Stimulated activated naive B cell treated with anti-CD40 and anti-IgM and Interleukin-4, amounts not matched to agents 10 μg/mL and 1 μg/mL and 100 μg/mL, for 72 hours (primary cell): ENCODE measurements at places on chromosomes 2 and 18.

GRCh38 chr18:80259610-80260009 is 12.3 kb upstream of the PARD6G start:
- no peak for DNase-seq

DNA sequence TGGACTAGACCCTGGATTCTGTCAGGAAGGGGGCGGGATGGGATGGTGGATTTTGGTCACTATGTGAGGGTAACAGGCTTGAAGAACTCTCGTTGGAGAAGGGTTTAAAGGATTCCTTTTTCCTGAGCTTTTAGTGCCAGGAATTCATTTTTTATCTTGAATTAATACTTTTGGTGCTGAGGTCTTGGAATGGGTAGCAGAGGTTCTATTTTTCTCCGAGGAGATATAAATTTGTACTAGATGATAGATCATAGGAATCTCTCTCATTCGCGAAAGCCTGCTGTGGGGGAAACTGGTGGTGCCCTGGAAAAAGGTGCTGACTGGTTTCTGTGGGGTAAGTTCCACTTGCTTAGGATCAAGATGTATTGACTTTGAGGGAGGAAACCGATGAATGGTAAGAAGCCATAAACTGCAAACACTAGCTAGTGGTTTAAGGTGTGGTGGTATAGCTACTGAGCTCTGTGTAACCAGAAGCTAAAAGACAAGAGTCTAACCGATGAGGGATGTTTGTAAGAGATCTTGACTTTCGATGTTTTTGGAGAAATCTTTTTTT is 706 bp downstream of the AGPS start:
- no peak for DNase-seq

DNA sequence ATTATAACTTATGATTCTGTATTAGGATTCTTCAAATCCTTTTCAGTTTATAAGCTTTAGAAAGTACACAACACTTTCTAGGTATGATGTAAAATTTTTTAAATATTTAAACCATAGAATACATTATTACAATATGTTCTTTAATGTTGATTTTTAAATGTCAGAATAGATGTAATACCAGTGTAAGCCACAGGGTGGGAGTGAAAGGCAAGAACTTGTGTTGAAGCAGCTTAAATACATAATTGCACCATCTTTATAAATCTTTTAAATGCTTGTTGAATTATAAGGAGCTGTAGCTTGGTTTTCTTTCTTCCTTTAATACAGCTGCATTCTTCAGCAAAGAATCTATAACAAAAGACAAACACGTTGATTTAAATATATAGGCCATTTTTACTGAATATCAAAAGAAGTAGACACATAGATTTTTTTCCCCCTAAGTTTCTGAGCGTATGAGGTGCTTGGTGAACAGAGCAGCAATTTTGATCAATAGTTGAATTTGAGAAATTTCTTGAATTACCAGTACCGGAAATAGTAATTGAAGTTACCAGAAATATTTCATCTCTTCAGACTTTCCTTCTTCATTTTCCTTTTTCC is 63.0 kb downstream of the TANK start:
- DNase-seq, result no peak

DNA sequence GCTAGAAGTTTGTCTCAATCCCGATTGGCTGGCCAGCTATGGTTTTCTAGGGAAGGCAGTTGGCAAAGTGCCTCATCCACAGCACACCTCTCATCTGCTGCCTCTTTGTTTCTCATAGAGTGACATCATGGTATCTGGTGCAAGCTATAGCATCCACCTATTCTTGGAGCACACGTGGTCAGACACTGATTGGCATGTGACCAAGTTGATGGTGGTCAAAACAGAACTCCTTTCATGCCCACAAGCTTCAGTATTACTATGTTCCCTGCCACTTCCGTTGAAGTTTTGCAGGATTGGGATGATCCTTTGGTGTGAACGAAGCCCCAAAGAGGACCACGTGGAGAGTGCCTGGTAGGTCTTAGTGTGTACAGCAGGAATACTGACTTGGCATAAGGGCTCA is 28.8 kb downstream of the TTC32 start:
- DNase-seq, result no peak

DNA sequence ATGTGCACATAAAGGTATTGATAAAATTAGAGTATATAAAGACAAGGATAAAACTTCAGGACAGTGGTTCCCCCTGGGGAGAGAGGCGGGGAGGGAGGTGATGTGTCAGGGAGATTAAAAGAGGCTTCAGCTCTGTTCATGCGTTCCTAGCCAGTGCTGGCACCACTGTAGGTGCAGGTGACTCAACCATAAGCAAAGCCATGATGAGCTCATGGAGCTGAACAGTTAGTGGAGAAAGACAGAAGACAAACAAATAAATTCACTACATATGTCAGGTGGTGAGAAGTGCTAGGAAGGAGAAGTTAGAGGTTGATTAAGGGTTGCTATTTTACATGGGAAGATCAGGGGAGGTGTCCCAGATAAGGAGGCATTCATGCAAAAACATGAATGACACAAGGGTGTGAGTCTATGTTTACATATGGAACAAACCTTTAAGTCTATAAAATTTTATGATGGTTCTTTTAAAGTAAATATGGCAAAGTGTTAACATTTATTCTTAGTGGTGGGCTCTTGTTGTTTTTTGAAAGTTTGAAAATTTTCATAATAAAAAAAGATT is 136.0 kb downstream of the ANKRD44 start:
- DNase-seq, result no peak

- DNase-seq, result no peak
Measured at GRCh38 chr2:236711440-236711839, 141.8 kb downstream of the ACKR3 start.

GRCh38 chr2:142483653-142484052 is 352.8 kb upstream of the LRP1B start:
- no peak for DNase-seq

DNA sequence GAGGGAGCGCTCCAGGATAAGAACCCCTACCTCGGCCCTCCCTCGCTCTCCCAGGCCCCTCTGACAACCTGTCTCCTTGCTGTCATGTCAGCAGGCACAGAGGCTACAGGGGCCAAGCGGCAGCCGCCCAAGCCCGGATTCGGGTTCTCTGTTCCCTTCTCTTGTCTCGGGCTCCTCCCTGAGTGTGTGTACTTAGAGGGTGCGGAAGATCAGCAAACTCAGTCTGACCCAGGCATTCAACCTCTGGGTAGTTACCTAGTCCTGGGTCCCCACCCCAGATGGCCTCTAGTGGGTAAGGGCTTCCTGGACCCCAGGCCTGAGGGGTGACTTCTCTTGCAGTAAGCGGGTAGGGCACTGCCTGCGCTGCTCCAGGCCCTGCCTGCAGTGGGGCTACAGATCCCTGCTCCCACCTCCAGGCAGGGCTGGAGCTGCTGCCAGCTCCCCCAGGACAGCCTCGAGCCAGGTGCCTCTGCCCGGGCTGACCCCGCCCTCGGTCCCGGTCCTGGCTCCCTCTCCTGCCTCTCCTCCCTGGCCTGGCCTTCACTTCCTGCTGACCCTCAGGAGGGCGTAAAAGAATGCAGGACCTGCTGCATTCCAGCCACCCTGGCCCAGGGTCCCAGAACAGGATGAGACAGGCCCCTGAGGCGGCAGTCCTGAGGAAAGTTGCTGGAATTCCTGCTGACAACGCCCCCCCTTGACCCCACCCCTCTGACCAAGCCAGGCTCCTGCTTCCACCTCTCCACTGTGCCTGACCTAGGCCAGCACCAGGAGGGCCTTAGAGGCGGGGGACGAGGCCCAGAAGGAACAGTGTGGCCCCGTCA is 22.0 kb downstream of the GPC1 start:
- DNase-seq, result no peak

DNA sequence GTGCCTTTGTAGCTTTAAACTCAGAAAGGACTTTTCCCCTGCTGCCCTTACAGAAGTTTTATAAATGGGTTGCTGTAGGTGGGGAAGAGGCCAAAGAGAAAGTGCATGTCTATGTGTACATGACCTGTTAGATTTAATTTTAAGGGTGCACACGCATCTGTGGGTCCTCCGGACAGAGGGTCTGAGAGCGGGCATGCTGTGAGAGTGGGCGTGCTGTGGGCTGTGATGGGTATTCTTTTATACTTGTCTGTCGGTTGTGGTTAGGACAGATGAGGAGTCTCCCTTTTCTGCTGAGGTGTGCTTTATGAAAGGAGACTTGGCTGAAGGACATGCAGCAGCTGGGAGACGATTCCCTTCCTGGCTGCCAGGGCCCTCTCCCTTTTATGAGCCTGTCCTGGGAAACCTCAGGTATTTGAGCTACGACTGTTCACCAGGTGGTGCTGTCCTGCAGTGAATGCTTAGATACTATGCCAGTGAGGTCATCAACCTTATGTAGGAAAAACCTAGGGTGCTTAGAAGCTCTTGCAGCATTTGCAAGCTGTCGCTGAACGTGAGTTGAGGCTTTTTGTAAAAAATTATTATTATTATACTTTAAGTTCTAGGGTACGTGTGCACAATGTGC is 67.5 kb downstream of the TANC1 start:
- no peak for DNase-seq

GRCh38 chr2:128264881-128265607 is 53.6 kb downstream of the HS6ST1 start:
- DNase-seq, result no peak

- DNase-seq, result no peak
Measured at GRCh38 chr2:222743251-222743812, 71.9 kb downstream of the MOGAT1 start.

DNA sequence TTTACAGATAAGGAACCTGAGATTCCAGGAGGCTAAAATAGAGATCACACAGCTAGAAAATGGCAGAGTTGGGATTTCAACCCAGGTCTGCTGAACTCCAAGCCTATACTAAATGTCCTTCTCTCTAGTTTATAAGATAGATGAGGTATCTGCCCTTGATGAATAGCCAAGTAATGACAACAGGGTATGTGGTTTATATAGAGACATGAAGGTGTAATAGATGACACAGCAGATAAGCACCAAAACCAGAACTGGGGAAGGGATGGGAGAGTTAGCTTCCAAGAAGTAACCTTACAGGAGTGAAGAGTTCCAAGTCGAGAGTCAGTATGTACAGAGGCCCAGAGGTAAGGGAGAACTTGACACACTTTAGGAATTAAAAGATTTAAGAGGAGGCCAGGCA is 104.7 kb upstream of the UBXN4 start:
- no peak for DNase-seq

GRCh38 chr2:162487816-162488215 is 143.9 kb downstream of the GCA start:
- no peak for DNase-seq

- DNase-seq, result no peak
Measured at GRCh38 chr2:153197402-153198386, 280.9 kb downstream of the RPRM start.

GRCh38 chr18:50982086-50982801 is 14.4 kb downstream of the ELAC1 start:
- no peak for DNase-seq

GRCh38 chr2:72145289-72145657 is 2.4 kb downstream of the CYP26B1 start:
- DNase-seq, result no peak

- DNase-seq, result no peak
Measured at GRCh38 chr2:241686324-241686649, 328 bp downstream of the DTYMK start.

- DNase-seq, result no peak
Measured at GRCh38 chr2:239874636-239875356, 150.3 kb downstream of the NDUFA10 start.

DNA sequence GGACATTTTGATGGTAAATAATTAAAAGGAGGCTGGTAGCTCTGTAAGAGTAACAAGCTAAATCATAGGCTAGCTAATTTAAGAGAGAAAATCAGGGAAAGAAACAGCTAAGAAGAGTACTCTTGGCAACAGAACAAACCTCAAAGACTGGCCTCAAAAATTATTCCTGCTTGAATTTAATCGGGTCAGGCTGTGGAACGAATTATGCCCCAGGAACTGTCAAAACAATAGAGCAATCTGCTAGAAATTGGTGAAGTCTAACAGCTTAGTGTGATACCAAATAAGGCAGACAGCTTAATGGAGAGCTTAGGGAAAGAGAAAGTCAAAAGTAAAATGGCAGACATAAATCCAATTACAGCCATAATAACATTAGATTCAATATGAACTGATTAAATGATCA is 215.7 kb downstream of the MREG start:
- no peak for DNase-seq

GRCh38 chr2:74004212-74005182 is 19.8 kb downstream of the TET3 start:
- DNase-seq, result no peak

DNA sequence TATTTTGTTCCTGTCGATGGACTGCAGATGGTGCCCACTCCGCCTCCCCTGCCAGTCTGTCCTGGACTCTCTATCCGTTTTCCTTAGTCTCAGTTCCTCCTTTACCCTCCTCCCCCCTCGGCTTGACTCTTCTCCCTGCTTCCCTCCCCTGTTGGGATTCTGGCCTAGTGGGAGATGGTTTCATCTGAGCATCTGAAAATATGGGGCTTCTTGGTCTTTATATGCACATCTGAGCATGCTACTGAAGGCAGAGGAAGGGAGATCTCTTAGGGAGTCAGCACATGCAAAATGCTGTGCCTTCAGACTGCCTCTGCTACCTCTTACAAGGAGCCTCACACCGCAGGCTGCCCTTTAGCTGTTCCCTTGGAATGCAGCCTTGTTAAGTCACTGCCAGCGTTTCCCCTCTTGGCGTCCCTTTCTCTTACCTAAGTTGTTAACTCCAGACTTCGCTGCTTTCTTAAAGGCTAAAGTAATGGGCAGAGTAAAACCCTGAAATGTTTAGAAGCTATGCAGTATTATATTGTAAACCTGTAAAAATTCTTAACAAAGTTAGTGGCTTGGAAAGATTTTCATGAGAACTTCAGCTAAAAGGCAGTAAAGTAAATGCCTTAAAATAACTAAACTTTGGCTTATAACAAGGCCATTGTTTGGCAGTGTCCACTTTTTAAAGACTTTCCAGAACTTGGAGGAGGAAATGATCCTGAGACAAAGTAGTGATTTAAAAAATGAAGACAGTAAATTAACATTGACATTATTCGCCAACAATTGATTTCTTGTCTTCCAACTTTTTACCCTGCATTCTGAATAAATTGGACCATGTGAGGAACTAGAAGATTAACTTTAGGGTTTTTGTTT is 49.8 kb downstream of the LDLRAD4 start:
- DNase-seq, result no peak

- DNase-seq, result no peak
Measured at GRCh38 chr2:205952282-205952681, 133.7 kb downstream of the INO80D start.

GRCh38 chr2:45496869-45497268 is 114.2 kb downstream of the SRBD1 start:
- no peak for DNase-seq

GRCh38 chr18:28183418-28184078 is 6.6 kb upstream of the CDH2 start:
- DNase-seq, result no peak
